ENCODE measurements at places on chromosomes 11 and 22. TPM values are rescaled to one million over a fixed set of nuclear protein-coding genes. Genes with fewer than 3 reads are reported as not detected.

OR10W1 gene
- not detected for total RNA-seq

TYR gene
- not detected for total RNA-seq

TESMIN gene
- total RNA-seq = not detected

TSSK2 gene
- not detected for total RNA-seq

OR2AT4 gene
- total RNA-seq = not detected

IGSF22 gene
- total RNA-seq = not detected

DBX1 gene
- not detected for total RNA-seq

TEX54 gene
- total RNA-seq = not detected

GSTT2B gene
- total RNA-seq = 4.9 TPM

JAML gene
- not detected for total RNA-seq

TM7SF2 gene
- 10.0 TPM for total RNA-seq

OSM gene
- total RNA-seq = not detected

All from fibroblast of the aortic adventitia (primary cell).